ENCODE measurements at places on chromosomes 7 and 10.

DNA sequence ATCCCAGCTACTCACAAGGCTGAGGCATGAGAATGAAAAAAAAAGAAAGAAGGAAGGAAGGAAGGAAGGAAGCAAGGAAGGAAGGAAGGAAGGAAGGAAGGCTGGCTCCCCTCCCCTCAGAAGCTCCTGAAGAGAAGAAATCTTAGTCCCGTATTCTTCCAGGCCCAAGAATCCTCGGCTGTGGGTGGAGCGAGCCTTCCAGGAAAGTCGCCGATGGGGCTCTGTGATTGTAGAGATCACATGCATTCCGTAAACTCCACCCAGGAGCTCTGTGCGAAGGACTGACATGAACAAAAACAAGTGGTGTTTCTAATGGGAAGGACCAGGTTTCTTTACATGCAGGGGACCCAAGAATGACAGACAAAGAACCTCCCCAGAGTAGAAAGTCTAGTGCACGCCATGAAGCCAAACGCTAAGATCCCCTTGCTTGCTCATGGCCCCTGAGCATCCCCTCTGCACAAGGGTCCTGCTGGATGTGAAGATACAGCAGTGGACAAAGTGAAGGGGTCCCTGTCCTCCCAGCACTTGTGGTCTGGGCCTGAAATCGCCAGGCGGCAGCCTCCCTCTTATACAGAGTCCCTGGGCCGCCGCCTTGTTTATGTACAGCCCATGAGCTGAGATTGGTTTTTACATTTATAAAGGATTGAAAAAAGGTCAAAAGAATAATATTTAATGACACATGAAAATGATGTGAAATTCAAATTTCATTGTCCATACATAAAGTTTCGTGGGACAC lies 25.2 kb downstream of the CNPY1 start:
- no peak for DNase-seq

- DNase-seq: no peak
Observed at GRCh38 chr7:125567686-125568085, 638.1 kb upstream of the POT1 start.

DNA sequence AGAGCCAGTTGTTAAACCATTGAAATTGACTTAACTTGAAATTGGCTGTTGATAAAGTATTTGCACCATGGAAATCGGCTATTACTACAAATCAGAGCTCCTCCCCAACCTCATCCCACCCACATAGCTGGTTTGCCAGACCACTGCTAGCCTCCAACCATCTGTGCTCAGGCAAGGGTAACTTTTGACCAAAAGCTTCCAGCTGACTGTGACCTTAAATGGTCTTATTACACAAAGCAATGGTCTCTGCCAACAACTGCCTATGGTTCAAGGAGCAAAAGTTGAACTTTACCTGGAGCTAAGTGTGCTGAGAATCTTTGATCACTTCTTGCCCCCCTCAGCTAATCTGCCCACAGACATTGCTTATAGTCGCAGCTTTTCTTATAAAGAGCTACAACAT lies 48.5 kb upstream of the ADRB1 start:
- no peak for DNase-seq

GRCh38 chr10:23111517-23112286 lies 16.3 kb downstream of the MSRB2 start:
- no peak for DNase-seq

DNA sequence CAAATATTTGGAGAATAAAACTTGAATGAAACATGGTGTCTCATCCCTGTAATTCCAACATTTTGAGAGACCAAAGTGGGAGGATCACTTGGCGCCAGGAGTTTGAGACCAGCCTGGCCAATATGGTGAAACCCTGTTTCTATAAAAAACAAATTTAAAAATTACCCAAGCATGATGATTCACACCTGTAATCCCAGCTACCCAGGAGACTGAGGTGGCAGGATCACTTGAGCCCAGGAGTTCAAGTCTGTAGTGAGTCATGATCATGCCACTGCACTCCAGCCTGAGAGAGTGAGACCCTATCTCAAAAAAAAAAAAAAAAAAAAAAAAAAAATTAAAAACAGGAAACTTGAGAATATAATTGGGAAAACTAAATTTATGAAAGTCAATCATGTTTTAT lies 481.1 kb downstream of the SEMA3D start:
- DNase-seq: no peak

GRCh38 chr10:63294781-63295180 lies 161.7 kb downstream of the NRBF2 start:
- no peak for DNase-seq

- DNase-seq: no peak
Observed at GRCh38 chr7:34406848-34407530, 251.0 kb upstream of the NPSR1 start.

- no peak for DNase-seq
Observed at GRCh38 chr10:1661416-1661815, 75.9 kb downstream of the ADARB2 start.
